Activated CD4-positive, alpha-beta T cell treated with anti-CD3 and anti-CD28 coated beads, Interleukin-2, amount 50 U/mL, for 1 hour (primary cell): ENCODE measurements at places on chromosomes 12 and 14.

- no peak for DNase-seq
These were observed 54.2 kb upstream of the PTHLH start for GRCh38 chr12:28026701-28027100.

GRCh38 chr14:88798156-88798555 lies 5.4 kb upstream of the EML5 start:
- no peak for DNase-seq

- no peak for DNase-seq
These were observed 180.9 kb downstream of the AEBP2 start for GRCh38 chr12:19620222-19620621.

DNA sequence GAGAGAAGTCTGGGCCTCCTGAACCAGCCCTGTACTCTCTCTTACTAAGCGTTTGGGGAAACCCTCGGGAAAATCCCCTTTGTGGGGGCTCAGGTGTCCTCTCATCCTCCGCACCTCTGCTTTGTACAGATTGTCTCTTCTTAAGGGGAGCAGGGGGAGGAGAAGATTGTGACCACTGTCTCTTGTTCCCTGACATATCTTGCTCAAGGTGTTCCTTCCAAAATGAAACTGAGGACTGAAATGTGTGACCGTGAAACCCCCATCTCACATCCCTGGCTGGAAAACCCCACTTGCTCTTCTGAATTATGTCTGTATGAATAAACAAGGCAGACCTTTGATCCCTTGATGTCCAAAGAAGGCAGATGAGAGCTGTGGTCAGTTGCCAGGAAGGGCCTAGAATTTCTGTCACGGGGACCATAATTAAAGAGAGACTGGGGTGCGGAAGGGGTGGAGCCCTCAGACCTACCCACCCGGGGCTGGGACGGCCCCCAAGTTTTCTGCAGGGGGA lies 369.8 kb downstream of the AACS start:
- no peak for DNase-seq

DNA sequence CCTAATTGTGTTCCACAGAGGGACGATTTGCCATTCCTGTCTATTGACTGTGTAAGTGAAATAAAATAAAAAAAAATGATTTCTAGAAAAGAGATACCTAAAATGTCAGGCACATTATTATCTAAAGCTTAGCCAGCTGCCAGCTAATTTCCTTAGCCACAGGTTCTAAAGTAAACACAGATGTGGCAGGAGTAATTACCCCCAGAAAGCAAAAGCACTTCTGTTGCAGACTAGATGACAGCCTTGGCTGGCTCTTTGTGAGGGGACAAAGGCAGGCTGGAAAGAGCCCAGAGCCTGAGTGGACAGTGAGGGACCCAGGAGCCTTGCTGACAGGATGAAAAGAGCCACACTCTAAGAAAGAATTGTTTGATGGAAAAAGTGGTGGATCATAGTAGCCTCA lies 418.1 kb downstream of the LRIG3 start:
- DNase-seq, result no peak

DNA sequence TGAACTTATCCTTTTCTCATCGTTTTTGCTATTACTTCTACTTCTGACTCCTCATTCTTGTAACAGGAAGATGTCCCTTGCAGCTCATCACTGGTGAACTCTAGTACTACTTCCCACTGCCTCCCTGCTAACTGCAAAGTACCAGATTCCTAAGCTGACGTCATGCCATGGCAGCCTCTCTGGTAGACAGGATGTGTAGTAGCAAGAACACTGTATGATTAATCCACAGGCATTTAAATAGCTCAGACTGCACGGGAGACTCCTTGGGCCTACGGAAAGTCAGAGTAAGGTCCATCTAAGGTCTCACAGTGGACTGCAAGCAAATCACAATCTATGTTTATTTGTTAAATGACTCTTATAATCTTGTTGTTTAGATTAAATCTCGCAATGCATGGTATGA lies 43.5 kb downstream of the DNAI7 start:
- DNase-seq, result no peak

- DNase-seq, result peak; percentile 75
These were observed 1.8 kb downstream of the COX6A1 start for GRCh38 chr12:120439646-120440247.

GRCh38 chr12:115749071-115749841 lies 528.2 kb downstream of the MED13L start:
- no peak for DNase-seq

DNA sequence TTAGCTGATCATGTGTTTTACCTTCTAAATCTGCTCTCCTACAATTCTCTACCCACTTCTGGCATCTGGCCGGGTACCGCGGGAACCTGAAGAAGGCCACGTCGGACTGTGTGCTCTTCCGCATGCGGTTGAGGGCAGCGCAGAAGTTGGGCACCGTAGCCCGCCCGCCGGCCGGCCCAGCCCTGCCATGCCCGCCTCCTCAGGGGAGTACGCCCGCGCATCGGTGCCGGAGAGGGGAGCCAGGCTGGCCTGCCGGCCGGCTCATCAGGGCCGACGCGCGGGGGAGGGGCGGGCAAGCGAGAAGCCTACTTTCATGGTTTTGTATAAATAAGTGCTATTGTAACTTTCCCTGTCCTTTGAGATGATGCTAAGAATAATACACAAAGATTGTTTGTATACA lies 19.9 kb upstream of the ADAMTS20 start:
- DNase-seq, result no peak

GRCh38 chr12:129681151-129681550 lies 222.7 kb downstream of the TMEM132D start:
- no peak for DNase-seq
